ENCODE measurements at places on chromosomes 12 and 14.

DNA sequence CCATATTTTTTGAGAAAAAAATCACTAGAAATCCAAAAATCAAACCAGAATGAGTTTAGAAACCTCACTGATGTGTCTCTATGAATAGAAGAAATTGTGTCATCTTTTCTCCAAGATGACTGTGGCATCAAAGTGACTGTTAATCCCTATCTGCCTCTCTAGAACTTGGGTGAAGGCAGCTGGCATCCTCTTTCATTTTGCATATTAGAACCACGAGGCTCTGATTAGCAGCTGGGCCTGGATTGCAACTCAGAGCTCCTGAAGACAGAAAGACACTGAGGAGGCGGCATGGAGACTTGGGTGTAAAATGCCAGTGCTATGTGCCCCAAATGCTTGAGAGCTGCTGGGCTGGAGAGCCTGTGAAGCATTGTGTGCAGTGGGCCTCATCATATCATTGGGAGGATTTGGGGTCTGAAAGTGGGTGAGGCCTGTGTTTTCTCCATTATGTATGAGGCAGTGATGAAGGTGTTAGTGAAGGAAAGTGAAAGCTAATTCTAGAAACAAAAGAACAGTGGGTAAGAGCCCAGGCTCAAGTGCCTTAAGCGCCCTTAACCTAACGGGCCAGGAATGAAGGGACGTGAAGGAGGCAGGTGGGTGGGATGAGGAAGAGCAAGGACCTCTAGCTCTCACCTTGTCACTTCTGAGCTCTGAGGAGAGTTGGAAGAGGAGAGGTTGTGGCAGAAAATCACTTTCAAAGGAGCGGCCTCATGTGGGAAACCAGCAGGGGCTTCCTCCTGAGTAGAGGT, 26.2 kb downstream of the NKX2-8 start:
- DNase-seq: no peak

DNA sequence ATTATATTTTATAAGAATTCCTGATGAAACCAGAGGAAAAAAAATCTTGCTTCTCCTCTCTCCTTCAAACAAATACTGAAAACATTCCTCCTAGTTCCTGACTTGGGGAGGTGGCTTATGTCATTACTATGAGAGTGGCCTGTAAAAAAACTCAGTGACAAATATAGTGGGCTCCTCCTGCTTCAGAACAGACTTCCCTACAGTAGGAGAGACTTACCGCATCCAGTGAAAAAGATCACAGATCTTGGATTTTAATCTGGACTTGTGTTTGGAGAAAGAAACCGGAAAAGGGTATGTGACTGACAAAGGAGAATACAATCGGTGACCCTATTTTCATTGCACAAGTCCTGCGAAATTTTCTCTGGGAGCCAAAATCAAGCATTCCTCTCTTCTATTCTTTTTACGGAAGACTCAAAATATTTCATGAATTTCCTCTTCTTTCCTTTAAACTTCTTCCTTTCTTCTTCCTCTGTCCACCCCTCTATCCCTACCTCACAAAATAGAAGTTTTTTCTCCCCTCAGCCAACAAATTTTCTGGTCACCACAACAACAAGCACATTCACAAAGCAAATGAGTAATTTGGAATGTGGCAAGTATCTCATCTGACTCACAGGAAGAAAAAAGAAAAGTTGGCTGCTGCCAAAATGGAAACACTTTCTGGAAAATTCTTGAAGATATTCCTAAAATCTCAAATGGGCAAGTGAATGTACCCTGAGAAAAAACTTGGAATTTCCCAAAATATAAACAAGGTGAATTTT, 185.1 kb upstream of the CDKN3 start:
- peak; percentile 80 for DNase-seq

DNA sequence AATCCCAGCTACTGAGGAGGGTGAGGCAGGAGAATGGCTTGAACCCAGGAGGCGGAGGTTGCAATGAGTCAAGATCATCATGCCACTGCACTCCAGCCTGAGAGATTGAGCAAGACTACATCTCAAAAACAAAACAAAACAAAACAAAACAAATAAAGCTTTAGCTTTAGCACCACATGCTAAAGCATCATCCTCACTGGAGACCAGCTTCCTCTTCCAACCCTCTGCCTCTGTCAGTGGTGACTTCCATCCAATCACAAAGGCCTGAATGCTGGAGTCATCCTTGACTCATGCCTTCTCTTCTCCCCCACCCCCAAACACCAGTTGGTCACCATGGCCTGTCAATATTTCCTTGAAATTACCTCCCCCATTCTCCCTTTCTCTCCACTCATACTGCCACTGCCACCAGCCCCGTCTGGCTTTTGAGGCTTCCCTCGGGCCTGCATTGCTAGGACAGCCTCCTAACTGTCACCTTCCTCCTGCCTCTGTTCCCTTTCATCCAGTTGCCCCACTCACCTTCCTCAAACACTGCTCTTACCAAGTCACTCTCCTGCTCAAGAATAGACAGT, 1.4 kb downstream of the ZNF385A start:
- DNase-seq: peak; percentile 88

- no peak for DNase-seq
Observed at GRCh38 chr12:13948621-13949020, 32.8 kb downstream of the GRIN2B start.

DNA sequence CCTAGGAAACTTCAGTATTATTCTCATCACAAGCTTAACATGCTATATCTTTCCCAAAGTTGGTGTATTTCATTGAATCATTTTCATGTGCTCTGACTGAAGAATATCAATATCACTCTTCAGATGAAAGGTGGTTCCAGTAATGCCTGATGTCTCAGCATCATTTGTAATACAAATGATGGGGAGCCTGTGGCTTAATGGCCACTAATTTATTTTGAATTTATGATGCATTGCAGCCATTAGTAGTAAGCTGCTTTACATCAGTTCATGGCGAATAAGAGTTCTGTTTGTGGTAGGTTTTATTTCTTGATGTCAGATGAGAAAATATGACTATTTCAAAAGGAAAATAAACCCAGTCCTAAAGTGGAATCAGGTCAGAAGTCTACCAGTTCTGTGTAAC, 139.4 kb downstream of the SLC16A7 start:
- DNase-seq: no peak

- no peak for DNase-seq
Observed at GRCh38 chr14:81285245-81285644, 64.5 kb upstream of the GTF2A1 start.

DNA sequence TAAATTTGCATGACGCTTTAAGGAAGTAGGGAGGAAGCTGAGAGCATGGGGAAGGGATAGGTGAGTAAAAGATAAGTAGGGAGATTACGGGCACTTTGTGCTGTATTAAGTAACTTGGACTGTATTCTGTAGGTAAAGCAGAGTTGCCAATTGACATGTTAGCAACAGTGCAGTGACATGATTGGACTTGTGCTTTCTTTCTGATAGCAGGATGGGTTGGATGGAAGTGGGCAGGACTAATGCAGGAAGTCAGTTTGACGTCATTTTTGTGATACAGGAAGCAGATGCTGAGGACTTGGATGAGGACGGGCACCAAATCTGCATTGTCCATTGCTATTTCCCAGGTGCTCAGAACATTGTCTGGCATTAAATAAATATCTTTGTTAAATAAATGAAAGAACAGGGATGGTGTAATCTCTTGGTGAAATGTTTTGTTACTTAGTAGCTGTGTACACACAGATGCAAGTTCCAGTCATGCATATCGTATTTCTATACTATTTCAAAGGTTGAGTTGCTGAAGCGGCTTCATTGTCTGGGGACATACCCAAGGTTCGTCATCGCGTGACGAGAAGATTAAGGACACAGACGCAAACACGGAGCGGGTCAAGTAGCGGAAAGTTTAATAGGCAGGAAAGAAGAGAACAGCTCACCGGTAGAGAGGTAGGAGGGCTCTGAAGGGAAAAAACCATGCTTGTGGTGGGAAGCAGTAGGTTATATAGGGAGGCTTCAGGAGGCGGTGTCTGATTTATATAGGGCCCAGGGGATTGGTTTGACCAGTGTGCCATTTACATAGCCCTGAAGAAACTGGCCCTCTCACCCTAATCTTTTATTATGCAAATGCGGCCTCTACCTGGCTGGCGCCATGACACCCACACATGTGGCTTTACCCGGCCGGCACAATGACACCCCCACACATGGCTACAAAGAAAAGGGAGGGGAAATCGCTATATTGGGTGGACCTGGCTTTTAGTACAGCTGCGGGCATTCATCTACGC, 30.7 kb downstream of the GUCY2C start:
- DNase-seq: no peak

DNA sequence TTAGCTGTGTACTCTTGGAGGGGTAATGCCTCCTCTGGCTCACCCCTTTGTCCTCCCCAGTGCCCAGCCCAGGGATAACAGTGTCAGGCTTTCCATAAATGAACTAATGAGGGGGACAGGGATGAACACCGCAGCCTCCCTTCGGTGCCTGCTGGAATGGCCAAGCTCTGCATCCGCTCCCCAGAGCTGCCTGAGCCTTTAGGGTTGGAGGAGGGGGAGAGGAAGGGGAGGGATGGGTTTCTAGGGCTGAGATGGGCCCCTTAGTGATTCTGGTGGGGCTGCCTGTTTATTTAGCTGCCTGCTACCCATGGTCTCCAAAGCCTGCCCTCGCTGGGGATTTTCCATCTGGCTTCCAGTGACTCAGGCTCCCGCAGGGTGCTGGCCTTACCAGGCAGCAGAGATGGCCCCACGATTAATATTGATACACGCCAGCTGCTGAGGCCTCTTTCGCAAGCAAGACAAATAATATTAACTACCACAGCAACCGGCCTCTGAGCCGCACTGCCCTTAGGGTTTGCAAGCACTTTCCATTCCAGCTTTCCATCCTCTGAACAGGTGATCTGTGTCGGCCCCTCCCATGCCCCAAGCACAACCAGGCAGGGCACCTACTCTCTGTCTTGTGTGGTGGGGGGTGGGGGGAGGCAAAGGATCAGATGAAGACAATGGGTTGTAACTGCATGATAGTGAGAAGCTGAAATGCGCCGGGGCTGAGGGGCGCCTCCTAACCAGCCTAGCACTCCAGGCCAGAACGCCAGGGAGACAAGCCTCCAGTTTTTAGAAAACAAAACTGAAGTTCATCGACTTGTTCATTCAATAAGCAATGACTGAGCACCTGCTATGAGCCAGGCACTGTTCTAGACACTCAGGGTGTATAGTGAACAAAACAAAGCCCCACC, 56.7 kb downstream of the C14orf132 start:
- peak; percentile 87 for DNase-seq

- peak; percentile 85 for DNase-seq
Observed at GRCh38 chr12:25699454-25699853, 146.4 kb upstream of the LMNTD1 start.

DNA sequence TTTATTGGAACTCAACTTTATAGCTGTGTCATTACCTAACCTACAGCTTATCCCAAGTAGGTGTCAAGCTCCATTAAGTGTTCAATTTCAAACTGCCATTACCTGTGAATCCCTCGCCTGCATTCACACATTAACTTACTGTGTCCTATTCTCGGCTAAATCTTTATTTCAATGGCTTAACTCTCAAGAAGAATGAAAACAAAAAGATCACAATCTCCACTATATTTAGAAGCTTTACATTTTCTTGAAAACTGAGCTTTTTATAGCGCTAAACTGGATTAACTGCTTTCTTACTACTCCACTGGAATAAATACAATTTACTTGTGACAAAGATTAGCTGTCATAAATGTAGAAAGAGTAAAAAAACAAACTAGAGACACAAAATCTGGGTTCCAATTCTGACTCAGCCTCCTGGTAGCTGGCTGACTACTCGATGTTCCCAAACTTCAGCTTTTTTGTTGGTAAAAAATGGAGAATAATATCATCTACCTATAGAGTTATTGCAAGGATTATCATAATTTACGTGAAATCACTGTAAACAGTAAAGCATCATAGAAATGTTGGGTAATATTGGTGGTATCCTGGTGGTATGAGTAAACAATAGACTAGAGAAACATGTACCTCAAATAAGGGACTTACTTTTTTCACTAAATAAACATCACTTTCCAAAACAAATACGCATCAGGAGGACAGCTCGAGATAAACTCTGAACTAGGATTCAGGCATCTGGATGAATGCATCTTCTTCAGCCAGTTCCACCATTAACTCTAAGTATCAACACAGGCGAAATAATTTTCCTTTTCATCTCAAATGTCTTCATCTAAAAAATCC, 1.7 kb downstream of the RALGAPA1 start:
- peak; percentile 10 for DNase-seq

- DNase-seq: peak; percentile 24
Observed at GRCh38 chr12:106138633-106139421, at the start of gene NUAK1. Gene NUAK1, minus strand, starts transcription at chr12:106138954. Its CDS starts 301 bp downstream, at chr12:106138653.

DNA sequence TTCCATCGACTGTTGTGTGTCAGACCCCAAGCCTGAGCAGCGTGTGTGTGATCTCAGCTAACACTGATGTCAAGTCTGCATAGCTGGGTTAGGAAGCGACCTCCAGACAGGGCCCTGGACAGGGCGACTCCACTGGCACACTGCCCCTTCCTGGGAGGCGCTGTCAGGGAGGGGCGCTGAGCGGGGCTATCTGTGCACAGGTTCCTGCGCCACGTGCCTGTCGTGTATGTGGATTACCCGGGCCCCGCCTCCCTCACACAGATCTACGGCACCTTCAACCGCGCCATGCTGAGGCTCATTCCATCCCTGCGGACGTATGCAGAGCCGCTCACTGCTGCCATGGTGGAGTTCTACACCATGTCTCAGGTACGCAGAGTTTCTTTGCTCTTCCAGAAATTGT, 53.9 kb downstream of the DYNC1H1 start:
- DNase-seq: no peak

- peak; percentile 82 for DNase-seq
Observed at GRCh38 chr12:67358781-67359338, 89.7 kb downstream of the CAND1 start.

- DNase-seq: no peak
Observed at GRCh38 chr12:115990241-115990640, 287.3 kb downstream of the MED13L start.

- DNase-seq: no peak
Observed at GRCh38 chr12:25573346-25573745, 20.3 kb upstream of the LMNTD1 start.

- no peak for DNase-seq
Observed at GRCh38 chr12:39886106-39886505, 219.8 kb downstream of the SLC2A13 start.

DNA sequence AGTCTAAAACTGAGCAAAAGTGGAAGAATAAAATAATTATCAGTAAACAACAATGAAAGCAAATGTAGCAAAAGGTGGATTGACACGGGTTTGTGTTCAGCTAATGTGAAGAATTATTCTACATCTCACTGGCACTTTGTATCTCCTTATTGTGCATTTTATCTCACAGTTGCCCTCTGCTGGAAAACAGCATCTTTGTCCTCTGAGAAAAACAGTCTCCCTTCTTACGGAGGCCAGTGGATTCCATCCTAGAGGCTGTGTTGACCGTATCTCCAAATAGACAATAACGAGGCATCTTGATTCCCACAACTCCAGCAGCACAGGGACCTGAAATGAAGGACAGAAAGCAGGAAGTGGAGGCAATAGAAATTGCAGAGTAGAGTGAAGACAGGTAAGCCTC, 51.3 kb upstream of the PLBD1 start:
- peak; percentile 30 for DNase-seq

All from amniotic epithelial cell (primary cell).